ENCODE measurements at places on chromosomes 2 and 18.

GRCh38 chr2:218202266-218202665 lies 14.7 kb upstream of the ARPC2 start:
- no peak for DNase-seq

DNA sequence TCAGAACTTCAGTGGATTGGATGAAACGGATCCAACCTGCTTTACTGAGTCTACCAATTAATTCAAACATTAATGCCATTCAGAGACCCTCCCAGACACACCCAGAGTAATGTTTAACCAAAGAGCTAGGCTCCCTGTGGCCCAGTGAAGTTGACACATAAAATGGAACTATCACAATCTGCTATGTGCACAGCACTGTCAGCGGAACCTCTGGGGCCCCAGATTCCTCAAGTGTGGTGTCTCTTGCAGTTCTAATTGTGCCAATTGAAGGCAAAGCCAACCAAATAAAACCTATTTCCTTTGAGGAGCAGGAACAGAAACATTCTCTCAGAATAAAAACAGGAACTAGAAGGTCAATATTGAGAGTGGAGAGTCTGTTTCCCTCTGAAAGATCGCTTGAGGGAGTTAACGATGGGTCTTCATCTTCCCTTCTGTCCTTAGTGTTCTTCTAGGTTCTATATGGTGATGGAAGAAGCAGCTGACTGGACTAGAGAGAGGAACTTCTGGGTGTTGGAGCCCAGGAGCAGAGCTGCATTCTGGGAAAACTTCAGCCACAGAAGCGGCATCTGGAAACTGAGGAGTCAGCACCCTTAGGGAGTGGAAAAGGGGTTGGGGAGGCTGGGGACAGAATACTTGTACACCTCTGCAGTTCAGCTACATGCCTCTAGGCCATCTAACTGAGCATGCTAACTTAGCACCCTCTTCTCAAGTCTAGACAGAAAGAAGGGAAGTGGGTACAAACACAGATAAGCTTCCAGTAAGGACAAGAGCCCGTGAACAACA lies 174.4 kb upstream of the FBXO11 start:
- DNase-seq = no peak

DNA sequence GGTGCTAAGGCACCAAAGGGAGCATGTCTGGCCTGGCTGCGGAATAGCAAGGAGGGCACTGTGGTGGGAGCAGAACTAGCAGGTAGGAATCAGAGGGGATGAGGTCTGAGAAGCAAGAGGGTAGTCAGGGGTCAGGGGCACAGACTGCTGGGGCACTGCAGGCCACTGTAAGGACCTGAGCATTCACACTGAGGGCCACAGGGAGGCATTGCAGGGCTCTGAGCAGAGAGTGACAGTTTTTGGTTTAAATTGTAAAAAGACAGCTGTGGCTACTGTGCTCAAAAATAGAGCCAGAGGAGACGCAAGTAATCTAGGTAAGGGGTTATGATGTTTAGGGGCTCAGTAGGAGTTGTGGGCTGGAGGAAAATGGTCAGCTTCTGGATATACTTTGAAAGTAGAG lies 41.5 kb downstream of the ARHGAP25 start:
- DNase-seq = no peak

DNA sequence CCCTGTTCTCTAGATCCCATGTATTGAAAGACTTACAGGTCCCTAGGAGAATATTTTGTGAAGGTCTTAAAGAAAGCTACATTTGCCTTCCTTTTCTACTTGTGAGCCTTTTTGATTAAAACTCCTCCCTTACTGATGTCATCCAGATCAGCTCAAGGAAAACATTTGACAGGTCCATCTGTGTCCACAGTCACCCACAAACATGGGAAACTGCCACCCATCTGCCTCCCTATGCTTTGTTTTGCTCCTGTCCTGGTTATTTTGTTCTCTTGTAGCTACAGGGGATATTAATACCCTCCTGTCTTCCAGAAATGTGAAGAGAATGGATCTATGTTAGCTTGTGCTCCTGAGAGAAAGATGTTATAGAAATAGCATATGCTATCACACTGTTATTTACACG lies 203.6 kb upstream of the GALNT5 start:
- no peak for DNase-seq

DNA sequence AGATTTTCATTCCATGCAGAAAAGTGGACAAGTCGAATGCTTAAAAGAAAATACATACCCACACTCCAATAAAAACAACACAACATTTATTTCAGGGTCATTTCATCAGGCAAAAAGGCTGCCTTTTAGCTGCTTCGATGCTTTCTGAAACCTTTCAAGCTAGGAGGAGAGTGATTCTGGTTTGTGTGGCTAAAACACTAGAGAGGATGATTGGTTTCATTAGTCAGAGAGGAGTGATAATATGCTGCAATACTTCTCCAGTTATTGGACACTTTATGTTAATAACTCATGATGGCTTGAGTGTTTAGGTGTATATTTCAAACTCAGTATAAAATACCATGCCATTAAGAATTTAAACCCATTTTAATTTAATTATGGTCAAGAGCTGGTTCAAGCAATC lies 614.0 kb downstream of the SLC4A3 start:
- no peak for DNase-seq

GRCh38 chr2:201024518-201024917 lies 47.0 kb downstream of the HYCC2 start:
- DNase-seq = no peak

GRCh38 chr2:53504507-53504906 lies 263.1 kb upstream of the CHAC2 start:
- no peak for DNase-seq

GRCh38 chr2:54570925-54571694 lies 115.0 kb downstream of the SPTBN1 start:
- peak; percentile 22 for DNase-seq

- DNase-seq = no peak
Measured at GRCh38 chr2:45141883-45142866, 132.9 kb upstream of the SIX2 start.

- DNase-seq = no peak
Measured at GRCh38 chr2:190121971-190122370, 59.4 kb upstream of the MSTN start.

DNA sequence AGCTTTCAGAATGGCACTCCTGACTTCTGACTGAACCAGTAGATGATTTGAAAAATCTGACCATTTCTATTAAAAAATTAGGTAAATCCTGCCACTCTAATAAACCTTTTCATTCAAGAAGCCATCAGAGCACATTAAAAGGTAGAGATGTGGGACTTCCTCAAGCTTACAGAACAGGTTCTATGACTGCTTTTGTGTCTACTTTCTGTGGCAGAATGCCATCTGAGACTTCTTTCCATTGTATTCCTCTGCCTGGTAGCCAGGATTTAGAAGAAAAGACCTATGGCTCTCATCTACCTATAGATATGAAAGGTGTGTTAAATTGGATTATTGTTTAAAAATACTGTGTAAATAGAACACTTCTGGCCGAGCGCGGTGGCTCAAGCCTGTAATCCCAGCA lies 99.9 kb upstream of the NABP1 start:
- DNase-seq = no peak

GRCh38 chr2:124289060-124289459 lies 264.0 kb downstream of the CNTNAP5 start:
- no peak for DNase-seq

- DNase-seq = no peak
Measured at GRCh38 chr2:66714610-66715009, 279.7 kb downstream of the MEIS1 start.

DNA sequence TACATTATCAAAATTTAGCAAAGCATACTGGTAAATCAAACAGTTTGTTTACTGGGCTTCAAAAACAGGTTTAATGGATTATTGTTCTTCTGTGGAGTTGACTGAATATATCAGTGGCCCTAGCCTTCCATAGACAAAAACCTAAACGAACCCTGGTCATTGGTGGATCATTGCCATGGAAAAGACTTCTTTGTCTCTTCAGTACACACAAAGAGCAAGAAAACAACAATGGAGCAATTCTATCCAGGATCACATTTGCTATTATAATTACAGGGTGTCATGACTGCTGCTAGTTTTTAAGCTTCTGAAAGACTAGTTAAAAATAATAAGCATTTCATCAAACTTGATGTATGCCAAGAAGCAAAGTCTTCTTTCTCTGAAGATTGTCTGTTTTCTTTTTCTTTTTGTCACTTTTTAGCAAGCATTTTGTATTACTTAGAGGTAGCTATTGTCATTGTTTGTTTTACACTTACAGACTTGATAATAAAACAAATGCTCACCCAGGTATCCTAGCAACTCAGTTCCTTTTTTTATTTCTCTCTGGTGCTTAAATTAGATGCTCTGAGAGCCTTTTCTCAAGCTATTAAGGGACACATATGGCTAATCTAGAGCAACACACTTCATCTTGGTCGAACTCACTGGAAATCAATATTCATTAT lies 1228.7 kb upstream of the DDX18 start:
- no peak for DNase-seq

DNA sequence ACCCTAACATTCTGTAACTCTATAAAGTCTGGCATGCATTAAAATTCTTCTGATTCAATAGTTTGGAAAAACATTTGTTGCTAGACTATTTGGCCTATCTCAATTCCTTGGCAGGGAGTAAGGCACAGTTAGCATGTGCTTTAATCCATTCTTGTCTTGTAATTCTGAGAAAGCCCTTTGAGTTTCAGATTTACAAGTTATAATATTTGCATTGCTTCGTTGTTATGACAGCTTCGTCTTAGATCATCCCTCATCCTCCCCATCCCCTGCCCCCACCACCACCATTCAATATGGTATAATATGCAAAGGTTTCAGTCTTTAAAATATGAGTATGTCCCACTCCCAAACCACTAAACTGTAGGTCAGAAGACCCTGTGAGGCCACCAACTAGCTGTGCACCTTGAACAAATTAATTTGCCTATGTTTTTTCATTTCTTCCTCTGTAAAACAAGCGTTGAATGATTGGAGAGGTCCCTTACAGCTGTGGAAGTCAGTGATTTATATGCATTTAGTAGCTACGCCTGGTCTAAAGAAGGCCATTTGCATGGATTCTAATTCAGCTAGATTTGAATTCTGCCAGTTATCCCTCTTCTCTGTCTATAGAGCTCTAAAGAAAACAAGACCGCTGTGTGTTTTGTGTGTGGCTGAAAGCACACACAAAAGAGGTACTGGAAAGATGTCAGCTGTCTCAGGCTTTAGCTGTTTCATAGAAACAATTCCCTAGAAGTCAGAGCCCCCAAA lies 591 bp downstream of the C2orf80 start:
- DNase-seq = no peak

DNA sequence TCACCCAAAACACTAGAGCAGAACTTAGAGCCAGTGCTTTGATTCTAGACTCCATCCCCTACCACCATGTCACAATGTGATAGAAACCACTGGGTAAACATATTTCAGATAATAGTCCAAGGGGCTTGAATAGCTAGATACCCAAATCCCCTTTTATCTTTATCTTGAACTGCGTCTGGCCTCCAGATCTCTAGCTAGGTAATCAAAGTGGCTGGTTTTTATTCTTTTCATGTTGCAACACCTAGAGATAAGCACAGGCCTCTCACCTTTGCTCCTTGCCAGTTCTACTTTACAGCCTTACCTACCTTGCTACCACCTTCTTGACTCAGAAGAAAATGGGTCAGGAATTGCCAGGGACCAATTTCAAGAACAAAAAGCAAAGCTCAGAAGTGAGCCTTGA lies 171.2 kb downstream of the C1D start:
- DNase-seq = no peak

DNA sequence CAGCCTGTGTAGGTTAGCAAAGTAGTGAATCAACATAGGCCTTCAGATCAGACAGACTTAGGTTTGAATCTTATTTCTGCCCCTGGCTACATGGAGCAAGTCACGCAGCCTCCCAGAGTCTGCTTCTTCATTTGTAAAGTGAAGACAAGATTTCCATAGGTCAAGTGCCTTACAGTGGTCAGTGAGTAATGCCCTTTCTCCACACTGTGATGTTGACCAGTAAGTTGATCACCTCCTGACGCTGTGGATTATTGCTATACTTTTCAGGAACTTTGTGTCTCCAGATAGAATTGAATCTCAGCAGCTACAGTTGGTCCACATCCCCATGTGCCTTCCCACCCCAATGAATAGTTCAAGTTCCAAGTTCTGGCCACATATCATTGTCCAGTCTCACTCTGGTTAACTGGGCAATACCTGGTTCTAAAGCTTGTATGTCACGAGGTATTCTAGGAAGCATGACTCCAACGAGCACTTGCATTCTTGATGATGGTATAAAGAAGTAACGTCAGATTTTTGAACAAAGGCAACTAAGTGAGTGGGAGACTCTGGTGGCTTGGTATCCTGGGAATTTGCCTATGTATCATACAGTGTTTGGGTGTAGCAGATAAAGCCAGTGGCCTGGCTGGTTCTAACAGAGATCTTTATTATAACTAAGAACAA lies 2.1 kb upstream of the CLIP4 start:
- DNase-seq = no peak

DNA sequence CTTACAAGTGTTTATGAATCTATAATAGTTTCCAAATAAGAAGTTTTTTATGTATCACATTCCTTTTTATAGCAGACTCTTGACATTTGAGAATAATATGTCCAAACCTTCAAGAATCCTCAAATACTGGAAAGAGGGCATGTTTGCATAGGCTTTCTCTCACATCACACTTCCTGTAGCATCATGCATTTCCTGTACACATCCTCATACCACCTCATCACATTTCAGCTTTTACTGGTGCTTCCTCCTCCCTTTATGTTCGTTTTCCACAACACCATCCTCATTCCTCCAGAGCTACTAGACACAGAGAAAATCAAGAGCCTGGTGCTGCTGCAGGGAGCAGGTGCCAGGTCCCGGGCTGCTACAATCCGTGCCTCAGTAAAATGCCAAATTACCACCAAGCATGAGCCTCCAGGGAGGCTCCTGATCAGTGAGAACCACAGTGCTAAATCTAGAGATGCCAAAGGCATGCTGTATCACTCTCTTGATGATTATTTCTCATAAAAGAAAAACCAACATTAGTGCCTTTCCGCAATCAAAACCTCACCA lies 137.7 kb upstream of the CYP1B1 start:
- no peak for DNase-seq

DNA sequence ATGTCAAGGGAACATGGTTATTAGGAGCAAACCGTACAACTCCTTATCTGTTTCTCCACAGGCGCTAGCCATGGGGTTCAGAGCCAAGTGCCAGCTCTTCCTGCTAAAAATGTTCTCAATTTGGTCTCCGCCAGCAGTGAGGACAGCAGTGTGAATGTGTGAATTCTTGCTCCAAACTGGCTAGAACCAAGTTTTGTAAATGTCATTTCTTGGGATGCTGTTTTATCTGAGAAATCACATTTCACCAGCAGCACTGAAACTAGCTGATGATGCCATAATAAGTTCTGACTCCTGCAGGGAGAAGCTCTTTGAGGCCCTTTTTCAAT lies 140.6 kb upstream of the LGALSL start:
- DNase-seq = no peak
